ENCODE measurements at places on chromosomes 3 and 15.

DNA sequence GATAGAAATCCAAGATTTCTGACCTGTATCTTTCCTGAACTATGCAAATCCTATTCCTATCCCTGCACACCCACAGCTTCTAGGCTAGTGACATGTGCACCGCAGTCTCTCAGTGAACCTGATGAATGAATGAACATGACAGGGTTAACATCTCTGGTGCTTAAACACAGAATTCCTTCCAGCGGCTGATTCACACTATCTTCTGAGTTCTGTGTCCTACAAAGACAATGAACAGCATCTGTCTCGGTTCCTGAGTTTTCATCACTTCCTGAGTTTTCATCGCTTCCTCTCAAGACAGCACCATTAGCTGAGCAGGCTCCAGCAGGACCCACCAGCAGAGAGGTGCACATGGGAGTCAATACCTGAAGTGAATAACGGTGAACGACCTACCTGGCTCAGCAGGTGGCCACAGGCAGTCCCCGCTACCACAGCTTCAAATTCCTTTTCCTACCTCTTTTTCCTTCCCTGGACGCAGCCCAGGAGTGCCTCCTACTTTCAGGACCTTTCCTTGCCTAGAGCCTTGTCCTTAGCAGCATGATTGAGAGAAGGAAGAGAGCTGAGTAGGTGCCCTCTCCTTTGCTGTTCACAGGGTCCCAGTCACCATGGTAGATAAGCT lies 113.5 kb downstream of the IGF2BP2 start:
- no peak for DNase-seq

DNA sequence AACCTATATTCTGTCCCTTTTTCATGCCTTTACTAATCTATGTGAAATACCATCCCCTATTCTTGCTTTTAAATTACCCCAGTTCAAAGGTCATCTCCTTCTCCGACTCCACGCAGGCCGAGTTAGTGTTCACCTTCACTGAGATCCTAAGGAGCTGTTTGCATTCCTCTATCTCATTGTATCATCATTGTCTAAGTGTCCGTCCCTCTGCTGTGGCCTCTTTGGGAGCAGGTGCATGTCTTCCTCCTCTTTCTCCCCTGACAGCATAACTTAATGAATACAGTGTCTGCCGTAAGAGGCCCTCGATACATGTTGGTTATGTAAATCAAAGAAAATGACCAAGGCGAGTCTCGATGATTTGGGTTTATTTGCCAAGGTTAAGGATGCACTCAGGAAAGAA lies 4.9 kb upstream of the PPP1R2 start:
- no peak for DNase-seq

DNA sequence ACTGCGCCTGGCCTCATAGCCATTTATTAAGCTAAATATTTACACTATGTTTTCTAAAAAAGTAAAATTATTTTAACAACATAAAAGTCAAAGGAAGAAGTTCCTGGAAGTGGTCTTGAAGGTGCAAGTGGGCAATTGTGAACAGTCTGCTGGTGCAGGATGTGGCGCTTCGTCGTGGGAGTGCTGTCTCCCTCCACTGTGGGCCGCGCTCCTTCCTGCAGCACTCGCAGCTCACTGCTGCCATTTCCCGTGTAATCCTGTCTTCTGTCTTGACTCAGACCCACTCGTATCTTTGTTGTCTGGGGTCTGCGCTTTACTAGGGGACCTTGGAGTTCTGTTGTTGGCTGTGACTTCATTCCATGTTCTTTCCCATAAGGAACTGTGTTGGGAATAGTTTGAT lies 56.3 kb downstream of the APBA2 start:
- DNase-seq, result no peak

GRCh38 chr3:20503394-20504082 lies 317.5 kb upstream of the SGO1 start:
- DNase-seq, result no peak

DNA sequence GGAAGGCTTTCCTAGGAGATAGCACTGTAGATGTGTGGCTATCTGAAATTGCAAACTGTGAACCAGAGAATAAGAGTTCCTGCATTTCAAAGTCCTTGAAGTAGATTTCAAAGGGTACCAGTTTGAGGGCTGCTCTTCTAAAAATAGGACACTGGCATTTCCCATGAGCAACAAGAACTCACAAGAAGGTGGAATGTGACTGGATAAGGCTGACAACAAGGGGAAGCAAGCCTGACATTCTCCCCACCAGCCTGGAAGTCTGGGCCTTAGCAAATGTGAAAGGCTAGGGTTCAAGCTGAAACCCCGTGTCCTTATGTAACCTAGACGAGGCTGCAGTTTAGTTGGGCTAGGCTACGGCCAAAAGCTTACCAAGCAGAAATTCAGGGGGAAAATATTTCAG lies 18.7 kb upstream of the TJP1 start:
- DNase-seq, result no peak

GRCh38 chr15:69789648-69790393 lies 307.9 kb downstream of the TLE3 start:
- no peak for DNase-seq

DNA sequence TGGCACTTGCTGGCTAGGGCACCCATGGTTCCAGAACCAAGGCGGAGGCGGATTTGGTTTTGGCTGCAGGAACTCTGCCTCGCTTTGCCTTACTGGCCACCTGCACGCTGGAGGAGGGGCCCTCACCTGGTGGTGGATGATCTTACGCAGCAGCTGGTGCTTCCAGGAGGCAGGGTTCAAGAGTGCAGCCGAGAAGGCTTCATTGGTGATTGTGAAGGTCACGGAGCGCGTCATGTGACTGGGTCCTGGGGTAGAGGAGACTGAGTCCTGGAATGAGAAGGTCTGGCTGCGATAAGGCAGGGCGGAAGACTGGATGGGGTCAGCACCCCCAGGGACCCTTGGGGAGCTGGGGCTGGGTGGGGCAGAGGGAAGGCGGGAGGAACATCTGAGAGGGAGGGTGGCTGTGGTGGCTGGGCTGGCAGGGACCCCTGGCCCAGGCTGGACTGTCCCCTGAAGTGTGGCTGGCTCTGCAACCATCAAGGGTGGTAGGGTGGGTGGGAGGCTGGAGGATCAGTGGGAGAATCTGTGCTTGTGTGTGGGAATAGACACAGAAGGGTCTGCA lies 25.8 kb upstream of the GOLGA6C start:
- DNase-seq, result no peak

Measured in activated T-cell treated with anti-CD3 and anti-CD28 coated beads for 1 hour (primary cell).